ENCODE measurements at places on chromosomes 13 and 19. TPM values are rescaled to one million over a fixed set of nuclear protein-coding genes. Genes with fewer than 3 reads are reported as not detected.

Gene ZNF430
- 6.3 TPM for total RNA-seq

Gene SIGLECL1
- not detected for total RNA-seq

Gene SMIM44
- not detected for total RNA-seq

Gene SYDE1
- 111 TPM for total RNA-seq

Gene CD209
- not detected for total RNA-seq

DNA sequence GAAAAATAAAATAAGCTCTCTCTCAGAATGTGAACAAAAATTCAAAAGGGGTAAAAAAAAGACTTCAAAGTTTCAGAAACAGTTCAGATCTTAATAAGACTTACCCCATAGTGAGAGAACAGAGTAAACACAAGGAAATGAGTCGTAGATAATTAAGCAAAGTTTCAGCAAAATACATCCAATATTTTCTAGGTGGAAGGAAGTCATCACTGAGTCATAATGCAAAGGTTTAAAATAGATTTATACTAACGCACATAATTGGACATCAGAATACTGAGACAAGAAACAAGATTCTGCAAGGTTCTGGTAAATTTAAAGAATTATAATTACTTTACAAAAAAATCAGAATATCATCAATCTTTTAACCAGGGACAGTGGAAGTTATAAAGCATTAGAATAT is 1370.7 kb upstream of the ATXN8OS start:
- no peak for DNase-seq

GRCh38 chr19:28154077-28154476 is 1058.9 kb downstream of the UQCRFS1 start:
- DNase-seq, result no peak

- peak; percentile 17 for DNase-seq
Observed at GRCh38 chr19:33785795-33786194, 10.9 kb upstream of the KCTD15 start.

GRCh38 chr19:18135712-18136584 is 17.0 kb upstream of the PIK3R2 start:
- no peak for DNase-seq

DNA sequence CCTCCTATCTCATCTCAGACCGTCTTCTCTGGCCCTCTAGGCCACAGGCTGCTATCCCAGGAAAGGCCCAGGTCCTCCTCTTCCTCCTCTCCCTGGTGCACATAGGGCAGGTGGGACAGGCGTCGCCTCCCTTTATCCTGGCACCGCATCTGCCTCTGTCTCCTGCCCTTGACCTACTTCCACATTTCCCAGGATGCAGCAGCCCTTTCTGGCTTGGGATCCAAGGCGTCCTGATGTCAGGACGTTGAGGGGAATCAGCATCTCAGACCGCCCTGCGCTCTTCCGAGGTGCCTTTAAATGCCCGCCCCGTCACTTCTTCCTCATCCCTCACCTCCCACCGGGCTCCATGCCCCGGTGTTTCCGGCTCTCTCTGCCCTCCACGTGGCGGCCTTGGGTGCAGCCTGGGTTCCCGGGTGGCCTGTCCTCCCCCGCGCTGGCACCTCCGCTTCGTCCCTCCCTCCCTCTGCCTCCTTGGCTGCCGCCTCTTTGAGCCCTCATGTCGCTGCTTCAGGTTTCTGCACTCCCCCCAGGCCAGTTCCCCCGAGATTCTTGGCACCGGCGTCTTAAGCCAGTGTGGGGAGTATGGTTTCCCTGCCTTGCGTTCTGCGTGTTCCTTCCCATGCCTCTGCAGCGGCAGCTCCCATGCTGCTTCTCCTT is 66.3 kb downstream of the KDM4B start:
- DNase-seq, result no peak

- DNase-seq, result no peak
Observed at GRCh38 chr19:30155381-30156200, 213.6 kb downstream of the URI1 start.

- no peak for DNase-seq
Observed at GRCh38 chr19:33260628-33261418, 35.2 kb upstream of the SLC7A10 start.

DNA sequence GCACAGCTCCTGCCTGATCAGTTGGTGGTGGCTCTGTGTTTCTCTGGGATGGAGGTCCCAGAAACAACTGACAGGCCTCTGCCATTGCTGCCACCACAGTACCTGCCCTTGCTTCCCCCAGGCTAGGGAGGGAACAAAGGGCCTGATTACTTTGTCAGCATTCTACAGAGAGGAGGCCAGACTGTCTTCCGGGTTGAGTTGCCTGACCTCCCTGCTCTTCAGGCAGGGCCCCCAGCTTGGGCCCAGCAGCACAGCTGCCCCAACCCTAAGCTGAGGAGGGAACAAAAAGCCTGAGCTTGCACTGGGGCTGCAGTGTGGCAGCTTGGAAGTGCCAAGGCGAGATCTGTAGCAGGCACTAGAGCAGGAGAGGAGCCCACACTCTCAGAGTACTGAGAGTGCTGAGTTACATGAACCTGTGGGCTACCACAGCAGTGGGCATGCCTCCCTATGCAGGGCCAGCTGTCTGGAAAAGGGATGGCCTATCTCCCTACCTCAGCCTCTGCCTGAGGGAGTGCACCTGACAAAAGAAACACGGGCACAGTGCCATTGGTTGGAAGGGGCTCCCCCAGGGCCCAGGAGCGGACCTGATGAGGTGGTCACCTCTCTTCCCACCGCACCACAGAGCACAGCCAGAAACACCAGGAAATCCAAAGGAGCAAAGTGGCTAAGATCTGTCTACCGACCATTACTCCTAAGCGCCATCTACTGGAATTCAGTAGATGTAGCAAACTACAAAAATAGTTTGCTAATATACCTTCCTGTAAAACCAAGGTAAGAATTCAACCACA is 24.4 kb downstream of the SLC25A15 start:
- peak; percentile 23 for DNase-seq

DNA sequence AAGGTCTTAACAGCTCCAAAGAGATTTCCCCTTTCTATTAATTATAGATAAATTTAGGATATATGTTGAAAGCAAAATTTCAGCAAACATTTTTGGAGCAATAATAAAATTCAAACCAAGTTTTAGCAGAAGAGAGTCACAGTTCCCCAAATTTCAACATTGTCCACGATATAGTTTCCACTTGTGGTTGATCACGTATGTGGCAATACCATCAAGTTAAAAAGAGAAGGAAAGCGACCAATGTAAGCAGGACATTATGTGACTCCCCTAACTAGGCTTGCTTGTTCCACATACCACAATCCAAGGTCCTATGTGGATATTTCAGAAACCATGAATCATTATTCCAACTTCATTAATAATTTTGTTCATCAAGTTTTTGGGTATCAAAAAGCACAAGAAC is 52.8 kb downstream of the ELF1 start:
- no peak for DNase-seq

DNA sequence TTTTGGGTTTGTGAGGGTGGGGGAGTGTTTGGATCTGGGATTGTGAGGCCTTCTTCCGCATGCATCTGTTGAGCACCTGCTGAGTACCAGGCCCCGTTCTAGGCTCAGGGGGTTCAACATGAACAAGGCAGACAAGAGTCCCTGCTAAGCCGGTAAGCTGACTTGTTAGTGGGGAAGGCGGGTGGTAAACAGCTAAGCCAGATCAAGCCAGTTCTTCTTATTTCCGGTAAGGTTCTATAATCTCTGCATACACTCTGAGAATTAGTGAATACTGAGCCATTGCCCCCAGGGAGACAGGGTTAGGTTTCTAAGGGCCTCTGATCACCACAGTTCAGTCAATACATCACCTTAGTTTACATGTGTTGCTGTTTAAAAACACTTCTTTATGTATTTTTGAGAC is 9.9 kb upstream of the EHD2 start:
- no peak for DNase-seq

DNA sequence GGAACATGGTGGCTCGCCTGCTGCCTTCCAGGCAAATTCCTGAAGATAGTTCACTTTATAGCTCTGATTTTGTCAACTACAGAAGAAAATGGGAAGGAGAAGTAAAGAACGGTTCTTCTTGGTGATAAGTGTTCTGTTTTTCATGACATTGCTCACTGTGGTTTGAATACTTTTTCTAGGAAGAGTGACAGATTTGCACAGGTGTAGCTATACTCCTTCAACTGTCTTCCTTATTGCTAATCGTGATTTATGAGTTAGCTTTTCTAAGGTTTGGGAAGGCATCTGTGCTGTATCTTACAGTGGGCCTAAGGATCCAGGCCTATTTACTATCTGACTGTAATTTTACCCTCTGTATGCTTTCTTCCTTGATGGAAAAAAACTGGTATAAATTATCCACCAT is 405.6 kb downstream of the NDFIP2 start:
- no peak for DNase-seq

- peak; percentile 39 for DNase-seq
Observed at GRCh38 chr13:41456768-41457588, at the start of gene RGCC. TSS of gene RGCC (plus strand) at chr13:41457550. CDS start at chr13:41457708, 158 bp downstream.

Measured in HFFc6 (cell line).